ENCODE measurements at places on chromosomes 5 and 9.

GRCh38 chr5:126973193-126973592, 57.2 kb downstream of the MARCHF3 start:
- no peak for DNase-seq

- no peak for DNase-seq
Observed at GRCh38 chr5:38848637-38849036, 2.8 kb downstream of the OSMR start.

DNA sequence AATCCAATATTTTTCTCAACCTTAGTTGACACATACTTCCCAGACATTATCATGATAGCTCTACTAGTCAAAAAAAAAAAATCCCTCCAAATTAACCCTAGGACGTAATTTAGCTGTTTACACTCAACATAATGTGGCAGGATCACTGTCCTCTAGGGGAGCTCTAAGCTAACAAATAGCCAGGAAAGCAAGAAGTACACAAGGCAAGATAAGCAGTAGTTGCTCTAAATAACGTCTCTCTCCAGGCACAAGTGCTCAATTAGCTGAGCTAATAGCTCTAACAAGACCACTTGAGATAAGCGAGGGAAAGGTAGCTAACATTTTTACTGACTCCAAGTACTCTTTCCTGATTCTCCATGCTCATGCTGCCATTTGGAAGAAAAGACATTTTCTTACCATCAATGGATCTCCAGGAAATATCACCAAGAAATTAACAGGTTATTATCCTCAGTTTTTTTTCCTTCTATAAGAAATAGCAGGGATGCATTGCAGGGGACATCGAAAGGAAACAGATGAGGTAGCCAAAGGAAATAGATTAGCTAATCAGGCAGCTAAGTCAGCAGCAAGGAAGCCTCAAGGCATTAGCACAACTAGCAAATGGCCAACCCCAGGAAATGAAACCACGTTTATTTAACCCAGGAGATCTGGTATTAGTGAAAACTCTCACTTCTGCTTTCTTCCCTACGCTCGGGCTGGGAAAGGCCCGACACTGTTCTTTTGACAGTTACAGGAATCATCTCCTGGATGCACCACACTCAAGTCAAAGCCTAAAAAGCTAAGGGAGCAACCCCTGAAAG, 614.1 kb downstream of the PTPRD start:
- no peak for DNase-seq

GRCh38 chr5:73828465-73828864, 202.5 kb downstream of the ARHGEF28 start:
- no peak for DNase-seq

DNA sequence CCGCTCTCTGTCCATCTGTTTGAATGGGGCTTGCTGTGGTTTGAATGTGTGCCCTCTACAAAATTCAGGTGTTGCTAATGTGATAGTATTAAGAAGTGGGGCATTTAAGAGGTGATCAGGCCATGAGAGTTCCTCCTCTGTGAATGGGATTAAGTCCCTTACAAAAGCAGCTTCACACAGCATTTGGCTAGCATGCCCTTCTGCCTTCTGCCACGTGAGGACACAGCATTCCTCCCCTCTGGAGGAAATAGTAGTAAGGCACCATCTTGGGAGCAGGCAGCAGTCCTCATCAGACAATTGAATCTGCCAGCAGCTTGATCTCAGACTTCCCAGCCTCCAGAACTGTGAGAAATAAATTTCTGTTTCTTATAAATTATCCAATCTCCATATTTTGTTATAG, 540.2 kb downstream of the CSNK1G3 start:
- no peak for DNase-seq

- no peak for DNase-seq
Observed at GRCh38 chr9:99873531-99873930, 32.9 kb upstream of the STX17 start.

DNA sequence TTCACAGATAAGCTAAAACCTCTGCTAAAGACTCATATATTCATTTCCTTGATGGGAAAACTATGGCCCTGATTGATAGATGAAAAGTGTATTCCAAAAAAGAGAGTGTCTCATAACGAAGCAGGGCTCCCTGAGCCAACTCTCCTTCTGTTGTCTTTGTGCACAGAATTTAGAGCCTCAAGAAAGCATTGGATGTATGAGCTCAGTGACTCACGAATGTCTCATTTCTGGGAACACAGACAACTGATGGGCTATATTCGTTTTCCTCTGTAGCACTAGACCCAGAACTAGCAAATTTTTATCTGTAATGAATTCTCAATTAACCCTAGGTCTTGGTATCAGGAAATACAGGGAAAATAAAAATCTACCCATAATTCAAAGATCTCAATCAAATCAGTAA, 88.4 kb downstream of the LMNB1 start:
- DNase-seq = no peak

DNA sequence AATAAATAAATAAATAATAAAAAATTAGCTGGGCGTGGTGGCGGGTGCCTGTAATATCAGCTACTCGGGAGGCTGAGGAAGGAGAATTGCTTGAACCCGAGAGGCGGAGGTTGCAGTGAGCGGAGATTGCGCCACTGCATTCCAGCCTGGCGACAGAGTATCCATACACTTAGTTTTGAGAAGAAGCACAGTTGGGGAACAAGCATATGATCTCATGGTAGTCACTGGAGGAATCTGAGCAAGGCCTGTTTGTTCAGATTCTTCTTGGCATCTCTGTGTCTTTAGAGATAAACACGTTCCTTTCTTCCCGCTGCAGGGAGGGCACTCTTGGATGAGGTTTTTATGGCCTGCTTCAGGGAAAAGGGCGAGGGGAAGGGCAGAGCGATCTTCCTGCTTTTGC, 15.6 kb upstream of the DENND1A start:
- DNase-seq = no peak

GRCh38 chr5:81363093-81363871, 30.7 kb downstream of the ACOT12 start:
- DNase-seq = no peak

GRCh38 chr9:16025627-16026026, 472.8 kb downstream of the CCDC171 start:
- DNase-seq = no peak

- DNase-seq = no peak
Observed at GRCh38 chr9:137052293-137052692, 1.6 kb downstream of the ENTPD2 start.

GRCh38 chr9:131116281-131117120, 8.9 kb upstream of the NUP214 start:
- no peak for DNase-seq

DNA sequence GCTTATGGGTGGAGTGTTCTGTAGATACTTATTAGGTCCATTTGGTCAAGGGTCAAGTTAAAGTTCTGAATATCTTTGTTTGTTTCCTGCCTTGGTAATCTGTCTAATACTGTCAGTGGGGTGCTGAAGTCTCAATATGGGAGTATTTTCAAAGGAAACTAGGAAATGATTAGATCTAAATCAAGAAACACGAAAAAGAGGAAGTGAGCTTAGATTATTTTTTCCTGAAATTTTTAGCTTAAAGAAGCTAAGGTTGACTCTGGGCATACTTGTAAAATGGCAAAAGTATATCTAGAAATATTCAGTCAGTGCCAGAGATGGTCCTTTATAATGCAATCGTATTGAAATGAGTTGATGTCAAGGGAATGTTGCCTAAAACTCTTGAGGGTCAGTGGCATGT, 313.5 kb downstream of the ICE1 start:
- no peak for DNase-seq

DNA sequence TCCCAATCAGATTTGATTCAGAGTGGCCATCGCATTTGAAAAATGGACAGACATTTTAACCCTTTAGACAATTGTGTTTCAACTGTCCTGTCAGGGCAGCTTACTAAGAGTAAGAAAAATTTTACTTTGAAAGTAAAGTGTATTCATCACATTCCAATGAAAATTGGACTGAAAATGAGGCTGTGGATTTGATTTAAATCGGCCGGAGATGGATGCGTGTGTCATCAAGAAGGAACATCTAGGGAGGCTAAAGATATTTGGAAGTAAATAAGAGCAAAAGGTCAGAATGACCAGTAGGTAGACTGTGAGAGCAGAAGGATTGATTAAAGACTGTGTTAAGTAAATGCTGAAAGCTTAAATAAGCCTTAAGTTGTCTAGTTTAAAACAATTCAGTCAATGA, 1.5 kb downstream of the ZCCHC7 start:
- no peak for DNase-seq

DNA sequence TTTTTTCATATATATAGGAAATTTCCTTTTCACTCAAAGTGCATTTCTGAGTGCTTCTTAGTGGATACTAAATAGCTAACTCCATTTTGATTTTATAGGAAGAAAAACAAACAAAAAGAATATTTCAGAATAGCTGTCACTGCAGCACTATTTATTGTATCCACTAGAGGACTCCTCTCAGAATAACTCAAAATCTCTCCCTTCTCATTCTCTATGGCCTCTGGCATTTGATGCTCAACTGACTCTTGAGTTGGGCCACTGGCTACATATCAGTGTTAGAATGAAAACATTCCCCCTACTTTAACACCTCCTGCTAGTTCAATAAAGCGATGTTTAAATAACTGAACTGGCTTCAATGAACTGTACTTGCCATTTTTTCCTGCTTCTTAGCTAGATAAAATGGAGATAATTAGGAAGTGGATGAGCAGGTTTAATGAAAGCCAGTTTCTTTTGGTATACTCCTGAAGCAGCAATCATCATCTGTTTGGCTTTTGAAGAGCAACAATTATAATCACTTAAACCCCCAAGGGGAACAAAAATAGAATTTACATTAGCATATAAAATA, 16.6 kb upstream of the ELAVL2 start:
- no peak for DNase-seq

DNA sequence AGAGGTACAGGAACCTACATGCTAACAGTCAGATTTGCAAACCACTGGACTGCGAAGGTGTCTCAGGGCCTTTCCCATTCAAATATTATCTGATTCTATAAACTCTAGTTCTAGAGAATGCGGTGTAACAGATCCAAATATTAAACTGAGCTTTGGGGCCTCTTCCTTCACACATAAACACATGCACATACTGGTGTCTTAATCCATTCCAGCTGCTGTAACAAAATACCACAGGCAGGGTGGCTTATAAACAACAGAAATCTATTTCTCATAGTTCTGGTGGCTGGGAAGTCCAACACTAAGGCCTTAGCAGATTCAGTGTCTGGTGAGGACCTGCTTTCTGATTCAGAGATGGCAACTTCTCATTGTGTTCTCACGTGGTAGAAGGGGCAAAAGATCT, 30.2 kb downstream of the RETREG1 start:
- DNase-seq = no peak

DNA sequence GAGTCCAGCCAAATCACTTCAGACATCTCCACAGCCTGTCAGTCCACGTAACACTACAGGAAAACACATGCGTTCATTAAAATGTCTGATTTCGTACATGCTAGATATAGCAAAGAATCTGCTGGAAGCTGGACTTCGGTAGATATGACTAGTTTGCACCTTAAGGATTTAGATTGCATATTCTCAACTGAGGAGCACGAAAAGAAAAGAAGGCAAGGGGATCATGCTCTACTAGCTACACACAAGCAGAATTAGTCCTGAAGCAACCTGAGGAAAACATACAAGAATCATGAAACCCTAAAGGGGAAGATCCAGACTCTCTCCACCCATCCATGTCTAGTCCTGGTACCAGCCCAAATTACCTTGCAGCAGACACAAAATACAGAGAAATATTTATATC, 36.1 kb upstream of the SSBP2 start:
- no peak for DNase-seq

- DNase-seq = no peak
Observed at GRCh38 chr9:76292246-76292645, 102.0 kb downstream of the RFK start.

- no peak for DNase-seq
Observed at GRCh38 chr5:173664154-173664526, 47.7 kb upstream of the BOD1 start.

GRCh38 chr5:178228609-178229008, 4.0 kb downstream of the PHYKPL start:
- DNase-seq = no peak

- DNase-seq = no peak
Observed at GRCh38 chr5:17308326-17309065, 91.1 kb downstream of the BASP1 start.

GRCh38 chr9:23820451-23821374, 5.3 kb downstream of the ELAVL2 start:
- DNase-seq = no peak

GRCh38 chr5:11869203-11869602, 35.0 kb downstream of the CTNND2 start:
- DNase-seq = no peak

GRCh38 chr9:22813529-22813928, 366.9 kb downstream of the DMRTA1 start:
- DNase-seq = no peak

- no peak for DNase-seq
Observed at GRCh38 chr5:124843596-124843899, 97.1 kb upstream of the ZNF608 start.

DNA sequence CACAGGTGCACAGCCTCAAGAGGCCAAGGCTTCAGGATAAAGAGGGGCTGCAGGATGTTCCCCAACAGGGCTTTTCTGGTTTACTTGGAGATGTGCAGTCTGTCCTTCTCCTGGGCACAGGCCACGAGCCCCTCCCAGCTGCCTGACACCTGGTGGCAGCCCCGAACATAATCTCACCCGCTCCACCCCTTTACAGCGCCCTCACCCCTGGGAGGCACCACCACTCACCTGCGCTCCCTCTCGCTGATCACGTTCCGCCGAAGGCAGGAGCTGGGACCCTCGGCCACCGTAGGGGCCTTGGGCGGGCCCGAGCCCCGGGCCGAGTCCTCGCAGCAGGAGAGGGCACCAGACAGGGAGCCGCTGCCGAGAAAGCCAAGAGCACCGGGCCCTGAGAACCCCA, 514 bp downstream of the SOHLH1 start:
- no peak for DNase-seq

DNA sequence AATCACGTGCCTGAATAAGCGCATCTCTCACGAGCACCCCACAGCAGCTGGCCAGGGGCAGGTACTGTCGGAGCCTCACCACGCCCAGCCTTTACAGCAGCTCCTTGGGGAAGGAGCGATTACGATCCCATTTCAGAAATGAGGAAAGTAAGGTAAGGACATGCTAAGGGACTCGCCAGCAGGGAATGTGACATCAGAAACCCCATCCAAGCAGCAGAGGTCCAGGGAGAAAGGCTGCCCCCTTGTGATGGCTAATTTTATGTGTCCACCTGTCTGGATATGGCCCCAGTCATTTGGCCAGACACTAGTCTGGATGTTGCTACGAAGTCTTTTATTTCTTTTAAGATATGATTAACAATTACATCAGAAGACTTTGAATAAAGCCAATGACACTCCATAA, 77.3 kb downstream of the UBE2QL1 start:
- no peak for DNase-seq

GRCh38 chr9:130634191-130634768, 30.1 kb upstream of the PRDM12 start:
- DNase-seq = no peak

GRCh38 chr9:126719618-126720031, 85.2 kb upstream of the ZBTB43 start:
- DNase-seq = no peak

DNA sequence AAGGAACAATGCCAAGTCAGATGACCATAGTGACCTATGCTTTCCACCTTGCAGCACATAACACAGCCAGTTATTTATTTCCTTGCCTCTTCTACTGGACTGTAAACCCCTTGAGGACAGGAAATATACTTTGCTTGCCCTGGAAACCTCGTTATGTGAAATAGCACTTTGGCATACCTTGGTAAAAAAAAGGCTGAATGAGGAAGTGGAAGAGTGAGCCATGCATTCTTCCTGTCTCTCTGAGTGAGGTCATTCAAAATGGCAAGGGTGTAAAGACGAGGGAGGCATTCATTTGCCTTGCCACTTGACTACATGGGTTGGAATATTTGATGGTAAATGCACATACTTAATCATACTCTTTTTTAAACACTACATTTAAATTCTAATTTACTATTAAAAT, 42.8 kb upstream of the SVEP1 start:
- no peak for DNase-seq

- no peak for DNase-seq
Observed at GRCh38 chr9:106857811-106858470, 5.0 kb upstream of the ZNF462 start.

All from uterus (tissue), 4 donors.